ENCODE measurements at places on chromosomes 16 and 17.

DNA sequence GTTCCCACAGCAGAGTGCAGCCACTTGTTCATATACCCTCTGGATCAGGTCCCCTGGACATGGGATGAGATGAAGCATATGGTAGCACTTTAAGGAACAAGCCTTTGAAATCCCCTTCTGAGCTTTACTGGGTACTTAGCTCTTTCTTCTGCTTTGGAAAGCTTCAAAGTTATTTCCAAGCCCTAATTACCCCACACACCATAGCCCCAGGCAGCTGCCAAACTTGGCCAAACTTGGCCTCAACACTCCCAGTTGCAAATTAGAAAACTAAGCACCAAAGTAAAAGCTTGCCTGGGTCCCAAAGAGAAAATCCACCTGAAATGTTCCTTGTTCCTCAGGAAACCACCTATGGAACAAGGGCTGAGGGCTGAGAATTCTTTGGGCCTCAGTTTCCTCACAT, 15.7 kb upstream of the MT4 start:
- DNase-seq, result no peak

DNA sequence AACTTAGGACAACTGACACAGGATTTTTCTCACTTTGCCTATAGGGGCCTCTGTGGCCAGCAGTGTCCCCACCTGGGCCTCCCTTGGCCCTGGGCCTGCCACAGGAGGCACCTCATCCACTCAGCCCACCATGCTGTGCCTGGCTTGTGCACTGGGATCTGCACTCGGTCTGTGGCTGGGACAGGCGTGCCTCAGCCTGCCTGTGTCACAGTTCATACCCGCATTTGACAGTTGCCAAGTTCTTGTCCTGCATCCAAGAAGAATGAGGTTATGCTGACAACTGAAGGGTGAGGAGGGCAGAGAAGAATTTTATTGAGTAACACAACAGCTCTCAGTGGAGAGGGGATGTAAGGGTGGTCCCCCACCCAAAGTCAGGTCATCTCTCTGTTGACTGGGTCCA, 36.0 kb downstream of the ZFP90 start:
- DNase-seq, result no peak

GRCh38 chr17:28076144-28076543, 33.7 kb downstream of the NLK start:
- no peak for DNase-seq

DNA sequence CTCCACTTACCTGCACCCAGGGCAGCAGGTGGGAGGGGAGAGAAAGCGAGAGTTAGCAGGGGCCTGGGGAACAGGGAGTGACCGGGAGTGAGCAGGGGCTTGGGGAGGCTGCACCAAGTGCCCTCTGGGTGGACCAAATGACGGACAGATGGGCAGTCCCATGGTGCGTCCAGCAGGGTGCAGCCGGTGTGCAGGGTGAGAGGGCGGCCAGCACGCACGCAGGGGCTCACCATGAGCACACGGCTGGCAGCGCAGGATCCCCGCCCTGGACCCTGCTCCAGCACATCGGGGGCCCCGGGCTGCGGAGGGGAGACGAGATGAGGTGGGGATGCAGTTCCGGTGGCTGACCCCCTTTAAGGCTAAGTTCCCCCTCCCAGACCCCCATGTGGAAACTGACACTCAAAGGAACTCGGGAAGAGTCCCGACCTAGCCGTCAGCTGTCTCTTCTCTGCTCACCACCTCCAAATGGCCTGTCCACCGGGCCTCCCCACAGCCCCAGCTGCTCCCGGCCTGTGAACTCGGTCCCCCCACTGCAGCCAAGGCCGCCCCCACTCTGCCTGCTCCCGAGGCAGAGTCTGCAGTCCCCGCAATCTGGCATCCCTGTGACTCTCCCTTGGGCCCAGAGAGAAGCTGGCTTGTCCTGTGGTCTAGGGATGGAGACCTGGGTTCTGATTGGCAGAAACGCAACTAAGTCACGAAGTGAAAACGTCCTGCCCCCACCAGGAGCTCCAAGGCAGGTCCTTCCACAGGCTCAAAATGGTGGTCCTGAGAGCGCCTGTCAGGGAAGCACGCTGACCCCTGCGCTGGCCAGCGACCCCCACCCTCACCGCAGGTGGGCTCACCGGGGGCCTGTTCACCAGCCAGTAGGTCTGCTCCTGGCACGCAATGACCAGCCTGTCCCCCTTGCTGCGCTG, 2.9 kb downstream of the RGS11 start:
- no peak for DNase-seq

DNA sequence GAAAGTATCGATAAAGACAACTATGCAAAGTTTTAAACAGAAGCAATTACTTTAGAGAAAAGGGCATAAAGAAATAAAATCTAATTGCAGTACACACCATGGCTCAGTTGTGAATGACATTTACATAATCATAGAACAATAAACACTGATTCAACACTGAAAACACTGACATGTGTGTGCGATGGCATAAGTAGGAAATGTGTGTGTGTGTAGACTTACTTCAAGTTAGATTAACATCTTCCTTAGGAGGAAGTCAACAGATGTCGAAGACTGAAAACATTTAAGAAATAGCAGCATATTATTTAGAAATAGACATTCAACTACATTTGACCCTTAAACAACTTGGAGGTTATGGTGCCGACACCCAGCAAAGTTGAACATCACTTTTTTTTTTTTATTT, 172.4 kb downstream of the STX8 start:
- DNase-seq, result no peak

DNA sequence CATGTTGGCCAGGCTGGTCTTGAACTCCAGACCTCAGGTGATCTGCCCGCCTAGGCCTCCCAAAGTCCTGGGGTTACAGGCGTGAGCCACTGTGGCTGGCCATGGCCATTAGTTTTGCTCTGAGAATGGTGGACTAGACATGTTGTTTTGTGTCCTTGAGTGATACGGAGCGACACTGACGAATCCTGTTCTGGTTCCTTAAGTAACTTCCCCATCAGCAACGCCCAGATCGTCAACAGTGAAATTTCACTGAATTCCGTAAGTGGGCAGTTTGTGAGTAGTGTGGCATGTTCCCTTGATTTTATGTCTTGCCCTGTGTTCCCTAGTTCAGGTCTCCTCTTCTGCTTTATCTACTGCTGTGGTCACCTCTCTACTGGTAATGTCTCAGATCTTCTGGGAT, 67.4 kb downstream of the SNX29 start:
- DNase-seq, result no peak

GRCh38 chr17:35705705-35706104, 25.7 kb upstream of the RASL10B start:
- no peak for DNase-seq

GRCh38 chr17:6701719-6702118, 11.4 kb downstream of the SLC13A5 start:
- no peak for DNase-seq

GRCh38 chr17:2701996-2702741, 9.4 kb downstream of the CLUH start:
- DNase-seq, result no peak

- DNase-seq, result no peak
Observed at GRCh38 chr17:50627782-50628601, 6.7 kb upstream of the ABCC3 start.

DNA sequence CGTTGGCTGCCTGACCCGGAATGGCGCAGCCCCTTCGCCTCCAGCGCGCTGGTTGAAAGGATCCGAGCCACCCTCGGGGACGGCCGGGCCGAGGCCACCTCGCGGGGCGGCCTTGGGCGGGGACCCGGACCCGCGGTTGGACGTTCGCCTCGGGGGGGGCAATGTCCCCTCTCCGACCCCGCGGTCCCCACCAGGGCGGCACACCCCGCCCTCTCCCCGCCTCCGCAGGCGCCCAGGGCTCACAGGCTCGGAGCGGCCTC, 1.0 kb upstream of the SOX8 start:
- no peak for DNase-seq

- no peak for DNase-seq
Observed at GRCh38 chr16:97822-98221, 19.8 kb downstream of the MPG start.

- DNase-seq, result no peak
Observed at GRCh38 chr16:12896562-12896961, 4.8 kb upstream of the SHISA9 start.
